ENCODE measurements at places on chromosomes 7 and 10. TPM values are rescaled to one million over a fixed set of nuclear protein-coding genes. Genes with fewer than 3 reads are reported as not detected.

GRCh38 chr10:99529591-99530107 lies 3.1 kb upstream of the NKX2-3 start:
- H3K4me1 ChIP-seq, result peaks cover 11% of the 10 kb centered on the region
- H3K27ac ChIP-seq, result no peak overlapping the region
- DNase-seq, result no peak
- no peak overlapping the region for H3K4me3 ChIP-seq
- H3K36me3 ChIP-seq, result no peaks in the 10 kb centered on the region

GRCh38 chr7:123712619-123713018 lies 36.2 kb downstream of the WASL start:
- no peaks in the 10 kb centered on the region for H3K27me3 ChIP-seq
- H3K4me3 ChIP-seq, result no peak overlapping the region
- H3K4me1 ChIP-seq, result peaks cover 18% of the 10 kb centered on the region
- no peak overlapping the region for H3K27ac ChIP-seq
- no peak for DNase-seq
- peaks cover 12% of the 10 kb centered on the region for H3K36me3 ChIP-seq

DNA sequence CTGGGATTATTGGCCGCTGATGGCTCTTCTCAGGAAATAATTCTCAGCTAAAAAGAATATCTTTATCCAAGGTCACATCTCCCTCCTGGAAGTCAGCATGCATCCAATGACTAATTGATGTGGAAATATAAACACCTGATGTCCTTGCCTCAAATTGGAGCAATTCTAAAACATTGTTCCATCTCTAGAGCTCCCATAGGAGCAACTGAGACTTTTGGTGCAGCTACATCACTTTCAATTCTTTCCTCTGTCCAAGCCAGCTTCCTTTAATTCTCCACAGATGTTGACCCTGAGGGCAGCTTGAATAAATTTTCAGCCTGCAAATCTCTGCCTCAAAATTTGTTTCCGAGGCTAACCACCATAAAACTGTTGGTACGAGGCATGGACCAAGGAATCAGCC lies 43.9 kb upstream of the KCND2 start:
- no peak for DNase-seq
- no peaks in the 10 kb centered on the region for H3K4me1 ChIP-seq
- no peaks in the 10 kb centered on the region for H3K27me3 ChIP-seq

DNA sequence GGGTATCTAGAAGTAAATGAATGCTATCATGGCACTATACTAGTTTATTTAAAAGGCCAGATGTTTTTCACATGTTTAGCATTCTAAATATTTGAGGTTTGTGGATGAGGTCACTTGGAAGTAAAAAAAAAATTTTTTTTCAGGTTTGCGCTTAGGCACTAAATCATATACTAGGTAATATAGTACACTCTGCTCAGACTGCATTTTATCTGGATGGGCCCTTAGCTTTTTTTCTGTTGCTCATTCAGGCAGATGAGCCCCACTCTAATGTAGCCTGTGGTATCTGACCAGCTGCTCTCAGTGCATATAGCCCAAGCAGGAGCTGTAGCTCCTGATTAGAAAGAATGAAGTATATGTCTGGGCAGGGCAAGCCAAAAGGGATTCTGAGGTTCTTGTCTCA lies 210.1 kb downstream of the AUTS2 start:
- no peak overlapping the region for H3K27ac ChIP-seq
- H3K4me3 ChIP-seq, result no peak overlapping the region
- no peaks in the 10 kb centered on the region for H3K36me3 ChIP-seq
- no peaks in the 10 kb centered on the region for H3K27me3 ChIP-seq

DNA sequence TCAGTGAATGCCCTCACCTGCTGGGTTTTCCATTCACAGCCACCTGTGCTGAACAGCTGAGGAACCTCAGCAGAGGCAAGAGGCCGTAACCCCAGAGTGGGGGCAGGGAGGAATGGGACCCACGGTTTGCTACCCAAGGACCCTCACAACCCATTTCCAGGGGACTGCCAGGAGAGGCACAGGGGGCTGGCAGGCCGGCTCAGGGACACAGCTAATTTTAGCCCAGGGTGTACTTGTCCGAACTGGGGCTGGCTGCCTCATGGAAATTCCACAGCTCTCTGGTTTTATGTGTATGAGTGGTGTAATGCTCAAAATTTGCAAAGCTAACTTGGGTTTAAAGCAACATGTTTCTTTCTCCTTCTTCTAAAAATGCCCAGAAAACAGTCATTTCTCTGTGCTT lies 42.2 kb downstream of the MINDY4 start:
- H3K27ac ChIP-seq, result no peak overlapping the region
- H3K4me3 ChIP-seq, result no peak overlapping the region
- H3K36me3 ChIP-seq, result no peaks in the 10 kb centered on the region
- DNase-seq, result no peak
- no peaks in the 10 kb centered on the region for H3K4me1 ChIP-seq
- H3K27me3 ChIP-seq, result no peaks in the 10 kb centered on the region

SEMA3E gene
- total RNA-seq, result 294 TPM

TMEM236 gene
- not detected for total RNA-seq

GRCh38 chr10:88926566-88927415 lies 25.8 kb downstream of the ACTA2 start:
- no peaks in the 10 kb centered on the region for H3K36me3 ChIP-seq
- DNase-seq, result no peak
- H3K4me3 ChIP-seq, result no peak overlapping the region
- H3K4me1 ChIP-seq, result peaks cover 4% of the 10 kb centered on the region
- H3K27me3 ChIP-seq, result peaks cover 16% of the 10 kb centered on the region

ELN gene
- 0.70 TPM for total RNA-seq
